ENCODE measurements at places on chromosomes 4 and X. TPM values are rescaled to one million over a fixed set of nuclear protein-coding genes. Genes with fewer than 3 reads are reported as not detected.

GRCh38 chr4:117478702-117479101 lies 393.3 kb upstream of the TRAM1L1 start:
- H3K27ac ChIP-seq: no peak overlapping the region
- H3K27me3 ChIP-seq: no peaks in the 10 kb centered on the region
- no peak for DNase-seq
- H3K4me3 ChIP-seq: no peak overlapping the region
- no peaks in the 10 kb centered on the region for H3K36me3 ChIP-seq

The BCORL1 gene
- 0.47 TPM for total RNA-seq

GRCh38 chrX:17542123-17542522 lies 167.1 kb downstream of the NHS start:
- DNase-seq: no peak
- no peak overlapping the region for H3K4me3 ChIP-seq
- no peaks in the 10 kb centered on the region for H3K36me3 ChIP-seq
- no peaks in the 10 kb centered on the region for H3K4me1 ChIP-seq
- H3K27ac ChIP-seq: no peak overlapping the region

The ART3 gene
- total RNA-seq: 7.7 TPM

The ATP7A gene
- 20.2 TPM for total RNA-seq

The DCLK2 gene
- total RNA-seq: 5.2 TPM

DNA sequence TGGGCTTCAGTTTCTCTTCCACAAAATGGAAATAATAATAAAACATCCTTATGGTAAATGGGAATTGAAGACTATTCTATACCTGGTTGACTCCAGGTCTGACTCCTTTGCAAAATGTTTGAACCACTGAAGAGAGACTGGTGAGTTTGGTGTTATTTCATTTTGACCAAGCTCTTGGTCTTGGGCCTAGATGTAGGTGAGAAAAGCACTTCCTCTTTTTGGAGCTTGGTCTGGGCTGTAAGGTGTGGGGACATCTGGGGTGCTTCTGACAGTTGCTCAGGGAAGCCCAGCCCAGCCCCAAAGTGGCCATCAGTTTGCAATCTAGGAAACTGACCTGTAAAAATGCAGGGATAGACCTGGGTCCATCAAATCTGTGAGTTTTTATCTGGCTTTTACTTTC lies 26.8 kb upstream of the SOD3 start:
- no peaks in the 10 kb centered on the region for H3K27me3 ChIP-seq
- H3K27ac ChIP-seq: no peak overlapping the region
- H3K4me3 ChIP-seq: no peak overlapping the region
- peaks cover 23% of the 10 kb centered on the region for H3K4me1 ChIP-seq
- DNase-seq: no peak

- H3K36me3 ChIP-seq: no peaks in the 10 kb centered on the region
- H3K4me3 ChIP-seq: no peak overlapping the region
- H3K27me3 ChIP-seq: 0 out of 2 replicates have a peak, but pooled peaks cover 9% of the 10 kb centered on the region
- H3K4me1 ChIP-seq: no peaks in the 10 kb centered on the region
- DNase-seq: no peak
- no peak overlapping the region for H3K27ac ChIP-seq
Measured at GRCh38 chr4:25029479-25030276, 1.1 kb downstream of the LGI2 start.

GRCh38 chr4:844752-845232 lies 18.9 kb upstream of the CPLX1 start:
- H3K27ac ChIP-seq: no peak overlapping the region
- no peaks in the 10 kb centered on the region for H3K27me3 ChIP-seq
- H3K36me3 ChIP-seq: no peaks in the 10 kb centered on the region

DNA sequence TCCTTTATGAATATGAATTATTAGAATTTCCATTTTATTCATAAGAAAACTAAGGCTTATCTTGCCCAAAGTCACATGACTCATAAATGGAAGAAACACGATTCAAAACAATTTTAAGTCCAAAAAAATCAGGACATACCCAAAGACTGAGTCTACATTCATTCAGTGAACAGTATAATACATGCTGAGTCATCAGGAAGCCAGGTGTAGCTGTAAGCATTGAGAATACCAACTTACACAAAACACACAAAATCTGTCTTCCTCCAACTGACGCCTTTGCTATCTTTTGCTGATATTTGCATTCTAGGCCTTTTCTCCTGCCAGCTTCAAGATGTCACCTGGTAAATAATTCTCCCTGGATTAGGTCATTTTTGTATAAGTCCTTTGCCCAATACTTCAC lies 520.1 kb upstream of the GALNT7 start:
- no peak overlapping the region for H3K27ac ChIP-seq
- H3K4me3 ChIP-seq: no peak overlapping the region
- no peaks in the 10 kb centered on the region for H3K36me3 ChIP-seq
- no peaks in the 10 kb centered on the region for H3K4me1 ChIP-seq
- no peak for DNase-seq

The FHDC1 gene
- 0.03 TPM for total RNA-seq

GRCh38 chrX:66680451-66680850 lies 41.6 kb upstream of the EDA2R start:
- H3K4me1 ChIP-seq: peaks cover 38% of the 10 kb centered on the region
- DNase-seq: peak; percentile 31
- no peaks in the 10 kb centered on the region for H3K36me3 ChIP-seq
- no peaks in the 10 kb centered on the region for H3K27me3 ChIP-seq

DNA sequence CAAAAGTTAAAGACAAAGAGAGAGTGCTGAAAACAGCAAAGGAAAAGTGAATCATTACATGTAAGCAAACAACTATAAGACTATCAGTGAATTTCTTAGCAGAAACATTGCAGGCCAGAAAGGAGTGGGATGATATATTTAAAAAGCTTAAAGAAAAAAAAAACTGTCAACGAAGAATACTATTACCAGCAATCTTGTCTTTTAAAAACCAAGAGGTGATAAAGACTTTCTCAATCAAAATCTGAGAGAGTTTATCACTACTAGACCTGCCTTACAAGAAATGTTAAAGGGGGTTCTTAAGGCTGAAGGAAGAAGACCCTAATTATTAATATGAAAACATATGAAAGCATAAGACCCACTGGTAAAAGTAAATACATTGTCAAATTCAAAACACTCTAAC lies 132.5 kb upstream of the ZCCHC13 start:
- no peaks in the 10 kb centered on the region for H3K36me3 ChIP-seq
- H3K27me3 ChIP-seq: no peaks in the 10 kb centered on the region
- DNase-seq: no peak
- no peaks in the 10 kb centered on the region for H3K4me1 ChIP-seq

- no peaks in the 10 kb centered on the region for H3K4me1 ChIP-seq
- H3K36me3 ChIP-seq: no peaks in the 10 kb centered on the region
- no peak overlapping the region for H3K4me3 ChIP-seq
- DNase-seq: no peak
Measured at GRCh38 chr4:2771264-2771663, 15.1 kb upstream of the TNIP2 start.

The UBL4A gene
- 39.1 TPM for total RNA-seq

GRCh38 chr4:188433741-188434315 lies 294.6 kb downstream of the TRIML1 start:
- no peak for DNase-seq
- no peaks in the 10 kb centered on the region for H3K36me3 ChIP-seq
- no peaks in the 10 kb centered on the region for H3K27me3 ChIP-seq
- no peak overlapping the region for H3K4me3 ChIP-seq
- no peak overlapping the region for H3K27ac ChIP-seq

DNA sequence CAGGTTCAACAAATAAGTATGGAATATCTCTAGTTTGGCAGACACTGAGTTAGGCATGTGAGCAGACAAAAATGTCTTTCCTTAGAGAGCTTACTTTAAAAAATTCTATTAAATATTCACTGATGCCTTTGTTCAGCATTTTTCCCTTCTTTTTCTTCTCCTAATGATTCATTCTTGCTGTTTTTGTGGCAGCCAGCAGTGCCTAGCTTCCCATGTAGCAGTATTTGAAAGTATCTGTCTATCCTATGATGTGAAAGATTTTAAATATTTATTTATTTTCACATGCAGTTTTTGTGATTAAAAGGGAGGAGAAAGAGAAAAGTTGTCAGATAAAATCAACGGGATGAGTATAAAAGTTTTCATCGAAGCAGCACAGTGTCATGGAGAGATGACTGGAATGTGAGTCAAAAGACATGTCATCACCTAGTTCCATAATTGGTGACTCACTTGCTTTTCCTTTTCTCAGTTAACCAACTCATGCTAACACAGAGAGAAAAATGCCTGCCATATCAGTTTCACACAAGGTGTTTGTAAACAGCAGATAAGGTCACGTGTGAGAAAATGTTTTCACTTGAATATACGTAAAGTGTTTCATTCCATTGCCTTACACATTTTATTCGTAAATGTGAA lies 69.8 kb downstream of the BMPR1B start:
- no peak overlapping the region for H3K27ac ChIP-seq
- H3K4me3 ChIP-seq: no peak overlapping the region
- H3K36me3 ChIP-seq: no peaks in the 10 kb centered on the region
- H3K27me3 ChIP-seq: 0 out of 2 replicates have a peak, but pooled peaks cover 3% of the 10 kb centered on the region
- no peaks in the 10 kb centered on the region for H3K4me1 ChIP-seq
- no peak for DNase-seq

DNA sequence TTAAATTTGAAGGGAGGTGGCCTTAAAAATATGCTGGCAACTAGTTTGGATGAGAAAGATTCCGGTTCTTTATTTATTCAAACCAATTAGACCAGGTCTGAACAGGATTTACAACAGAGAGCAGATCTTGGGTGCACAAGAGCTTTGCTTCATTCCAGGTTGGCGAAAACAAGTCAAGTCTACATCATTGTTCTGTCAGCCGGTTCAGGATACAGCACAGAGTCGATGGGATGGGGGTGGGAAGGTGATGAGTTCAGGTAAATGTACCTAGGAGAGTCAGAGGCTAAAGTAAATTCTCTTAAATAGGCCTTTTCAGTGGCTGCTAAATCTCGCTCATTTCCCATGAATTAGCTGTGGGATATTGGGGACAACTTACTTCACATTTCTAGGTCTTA lies 882 bp upstream of the STIM2 start:
- peaks cover 5% of the 10 kb centered on the region for H3K36me3 ChIP-seq
- H3K27ac ChIP-seq: no peak overlapping the region
- no peaks in the 10 kb centered on the region for H3K27me3 ChIP-seq
- peaks cover 24% of the 10 kb centered on the region for H3K4me1 ChIP-seq

The WDR17 gene
- total RNA-seq: 0.41 TPM

- DNase-seq: no peak
- no peaks in the 10 kb centered on the region for H3K36me3 ChIP-seq
- H3K4me1 ChIP-seq: peaks cover 11% of the 10 kb centered on the region
- peaks cover 46% of the 10 kb centered on the region for H3K27me3 ChIP-seq
Measured at GRCh38 chrX:132486599-132487178, 2.1 kb downstream of the MBNL3 start.

GRCh38 chr4:38170338-38171169 lies 210.4 kb downstream of the PTTG2 start:
- no peaks in the 10 kb centered on the region for H3K4me1 ChIP-seq
- H3K27ac ChIP-seq: no peak overlapping the region
- no peaks in the 10 kb centered on the region for H3K27me3 ChIP-seq
- DNase-seq: no peak

The MAGEB1 gene
- not detected for total RNA-seq

The CT45A2 gene
- total RNA-seq: not detected

The GAGE1 gene
- total RNA-seq: not detected

DNA sequence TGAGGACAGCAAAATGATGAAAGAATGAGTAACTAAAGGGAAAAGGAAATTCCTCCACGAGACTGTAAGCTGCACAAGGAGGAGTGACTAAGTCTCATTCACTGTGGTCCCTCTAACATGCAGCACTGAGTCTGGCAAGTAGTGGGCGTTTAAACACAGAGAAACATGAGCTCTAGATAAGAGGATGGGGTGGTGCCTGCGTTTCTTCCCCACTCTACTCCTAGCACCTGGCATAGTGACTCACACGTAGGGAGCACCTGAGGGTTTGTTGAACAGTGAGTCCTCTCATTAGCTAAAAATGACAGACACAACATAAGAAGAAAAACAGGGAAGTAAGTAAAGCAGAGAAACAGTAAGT lies 105.8 kb upstream of the CBR4 start:
- H3K4me3 ChIP-seq: no peak overlapping the region
- H3K27me3 ChIP-seq: no peaks in the 10 kb centered on the region
- H3K27ac ChIP-seq: peak overlapping the region; percentile 67
- DNase-seq: peak; percentile 74
- H3K36me3 ChIP-seq: peaks cover 76% of the 10 kb centered on the region

The CFP gene
- 0.66 TPM for total RNA-seq

DNA sequence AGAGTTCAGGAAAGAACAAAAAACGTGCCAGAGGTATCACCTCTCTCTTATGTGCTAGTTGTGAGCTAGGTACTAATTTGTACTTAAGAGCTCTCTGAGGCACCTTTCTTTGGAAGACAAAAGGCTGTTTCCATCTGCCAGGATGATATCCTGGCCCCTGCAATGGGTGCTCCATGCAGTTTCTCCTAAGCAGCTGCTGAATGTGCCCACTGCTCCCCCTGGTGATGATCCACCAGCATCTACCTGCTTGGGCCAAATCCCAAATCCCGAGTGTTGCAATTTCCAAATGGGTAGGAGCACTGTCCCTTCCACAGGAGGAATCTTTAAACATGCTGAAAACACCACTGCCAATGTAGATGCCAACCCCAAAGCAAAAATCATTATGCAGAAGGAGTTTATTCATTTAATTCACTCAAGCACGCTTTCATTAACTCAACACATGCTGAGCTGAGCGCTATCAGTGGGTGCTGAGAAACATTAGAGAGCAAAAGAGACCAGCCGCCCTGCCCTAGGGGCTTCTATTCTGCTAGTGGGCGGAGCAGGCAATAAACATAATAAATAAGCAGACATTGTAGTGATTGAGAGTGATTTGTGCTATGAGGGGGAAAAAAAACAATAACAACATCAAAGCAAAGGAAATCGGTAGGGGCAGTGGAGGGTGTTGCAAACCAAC lies 69.6 kb upstream of the C4orf50 start:
- no peaks in the 10 kb centered on the region for H3K27me3 ChIP-seq
- no peak overlapping the region for H3K27ac ChIP-seq
- no peak for DNase-seq
- no peaks in the 10 kb centered on the region for H3K36me3 ChIP-seq
- no peak overlapping the region for H3K4me3 ChIP-seq

- H3K36me3 ChIP-seq: no peaks in the 10 kb centered on the region
- H3K4me3 ChIP-seq: no peak overlapping the region
- H3K27ac ChIP-seq: peak overlapping the region; percentile 80
- DNase-seq: peak; percentile 94
- H3K4me1 ChIP-seq: peaks cover 45% of the 10 kb centered on the region
Measured at GRCh38 chr4:128600996-128601871, 208.3 kb upstream of the JADE1 start.

GRCh38 chr4:118589471-118590055 lies 95.6 kb upstream of the METTL14 start:
- no peaks in the 10 kb centered on the region for H3K4me1 ChIP-seq
- no peak overlapping the region for H3K27ac ChIP-seq
- peaks cover 11% of the 10 kb centered on the region for H3K27me3 ChIP-seq
- H3K36me3 ChIP-seq: no peaks in the 10 kb centered on the region

GRCh38 chr4:158816955-158817354 lies 48.1 kb downstream of the FNIP2 start:
- DNase-seq: no peak
- H3K27me3 ChIP-seq: no peaks in the 10 kb centered on the region
- peaks cover 53% of the 10 kb centered on the region for H3K4me1 ChIP-seq

DNA sequence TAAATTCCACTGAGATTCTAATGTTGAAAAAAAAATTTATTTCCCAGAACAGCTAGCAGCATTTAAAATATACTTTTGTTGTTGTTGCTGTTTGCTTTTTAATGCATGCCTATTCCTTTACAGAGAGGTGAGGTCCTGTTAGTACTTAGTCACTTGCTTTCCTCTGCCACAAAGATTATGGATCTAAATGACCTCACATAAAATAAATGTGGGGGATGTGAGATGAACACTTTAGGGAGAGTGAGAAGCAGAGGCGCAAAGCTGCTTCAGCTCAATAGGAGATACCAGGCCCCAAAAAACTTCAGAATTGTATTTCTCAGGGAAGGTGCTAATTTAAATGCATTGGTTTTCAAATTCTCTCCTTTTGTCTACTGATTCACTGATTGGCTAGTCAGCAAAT lies 4.0 kb downstream of the LDB2 start:
- H3K36me3 ChIP-seq: no peaks in the 10 kb centered on the region
- DNase-seq: peak; percentile 49
- no peaks in the 10 kb centered on the region for H3K27me3 ChIP-seq
- peaks cover 45% of the 10 kb centered on the region for H3K4me1 ChIP-seq
- H3K4me3 ChIP-seq: no peak overlapping the region
- H3K27ac ChIP-seq: peak overlapping the region; percentile 58

Data from SJSA1 (cell line).